ENCODE measurements at places on chromosomes 5 and 9. TPM values are rescaled to one million over a fixed set of nuclear protein-coding genes. Genes with fewer than 3 reads are reported as not detected.

DNA sequence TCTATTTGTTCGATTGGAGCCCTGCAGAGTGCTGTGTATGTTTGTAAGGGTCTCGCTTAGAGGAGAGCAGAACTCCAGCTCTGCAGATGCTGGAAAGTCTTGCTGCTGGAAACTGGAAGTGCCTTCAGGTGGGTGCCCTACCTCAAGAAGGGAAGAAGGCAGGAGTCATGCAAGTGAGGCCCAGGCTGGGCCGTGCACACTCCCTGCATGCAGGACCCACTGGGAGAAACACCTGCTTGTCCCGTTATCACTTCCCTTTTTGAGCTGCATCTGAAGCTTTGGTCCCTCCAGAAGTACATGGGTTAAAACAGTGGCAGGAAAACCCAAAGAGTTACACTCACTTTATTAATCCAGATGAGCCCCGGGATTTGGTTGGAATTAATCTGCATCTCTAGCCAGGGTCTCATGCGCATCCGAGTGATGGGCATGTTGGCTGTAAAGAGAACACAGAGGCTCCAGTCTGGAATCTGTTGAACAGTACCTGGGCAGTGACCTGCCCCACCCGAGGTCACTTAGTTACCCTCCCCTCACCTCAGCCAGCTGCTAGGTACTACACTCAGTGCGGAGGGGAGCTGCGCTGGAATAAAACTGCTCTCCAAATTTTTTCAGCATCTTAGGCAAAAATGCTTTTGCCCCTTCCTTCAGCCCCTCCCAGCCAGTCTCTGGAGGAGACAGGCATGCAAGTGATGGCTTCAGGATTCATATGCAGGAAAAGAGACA is 1.4 kb downstream of the IRF1 start:
- H3K4me3 ChIP-seq: peak overlapping the region; percentile 94
- peak; percentile 78 for DNase-seq
- peak overlapping the region; percentile 100 for H3K27ac ChIP-seq

The RLN1 gene
- total RNA-seq: not detected

The MTRR gene
- 66.3 TPM for total RNA-seq

The CSF1R gene
- 285 TPM for total RNA-seq

DNA sequence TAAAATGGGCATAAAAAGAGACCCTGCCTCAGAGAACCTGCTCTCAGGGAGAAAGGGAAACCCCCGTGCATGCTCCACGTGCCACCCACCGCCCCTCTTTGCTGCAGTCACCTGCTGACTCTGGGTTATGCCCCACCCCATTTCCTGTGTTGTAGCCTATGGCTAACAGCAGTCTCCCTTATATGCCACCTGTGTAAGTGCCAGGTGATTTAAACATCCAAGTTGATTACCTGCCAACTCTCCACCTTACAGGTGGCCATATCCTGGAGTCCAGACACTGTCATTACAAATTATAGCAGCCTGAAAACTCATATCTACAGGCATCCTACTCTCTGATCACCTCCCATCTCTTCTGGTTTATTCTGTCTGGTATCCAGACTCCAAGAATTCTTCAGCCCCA is 242.6 kb downstream of the HSPA4 start:
- no peak overlapping the region for H3K27ac ChIP-seq
- H3K27me3 ChIP-seq: no peaks in the 10 kb centered on the region
- no peaks in the 10 kb centered on the region for H3K4me1 ChIP-seq
- no peak overlapping the region for H3K4me3 ChIP-seq

DNA sequence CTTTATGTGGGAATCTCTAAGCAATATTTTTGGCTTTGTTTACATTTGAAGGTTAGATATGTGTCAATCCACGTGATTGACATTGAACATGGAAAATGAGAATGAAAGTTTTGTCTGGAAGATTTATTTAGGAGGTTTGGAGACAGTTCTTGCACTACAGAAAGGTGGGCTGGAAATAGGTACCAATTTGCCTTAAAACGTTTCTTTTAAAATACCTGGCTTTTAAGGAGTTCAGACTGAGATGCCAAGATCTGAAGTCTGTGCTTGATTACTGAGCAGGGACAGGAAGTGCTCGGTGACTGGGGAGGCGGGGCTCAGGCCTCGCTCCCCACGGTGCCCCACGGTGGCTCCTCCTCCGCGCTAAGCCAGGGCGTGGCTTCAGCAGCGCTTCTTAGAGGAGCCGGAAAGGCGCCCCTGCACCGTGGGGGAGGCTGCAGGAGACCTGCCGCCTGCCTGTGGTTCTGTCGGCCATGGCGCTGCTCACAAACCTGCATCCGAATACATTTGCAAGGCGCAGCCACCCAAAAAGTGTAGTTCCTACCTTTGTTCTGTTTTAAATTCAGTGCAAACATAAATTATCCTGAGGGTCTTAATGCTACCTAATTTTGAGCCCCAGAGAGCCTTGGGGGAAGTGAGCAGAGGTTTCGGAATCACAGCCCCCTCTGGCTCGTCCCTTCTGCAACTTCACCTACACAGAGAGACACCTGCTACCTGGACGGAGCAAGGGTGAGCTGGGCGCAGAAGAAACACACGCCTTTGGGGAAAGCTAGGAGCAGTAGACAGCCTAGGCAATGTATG is 49.2 kb downstream of the USP20 start:
- DNase-seq: peak; percentile 100
- H3K27me3 ChIP-seq: no peaks in the 10 kb centered on the region
- H3K4me1 ChIP-seq: peaks cover 60% of the 10 kb centered on the region
- H3K36me3 ChIP-seq: peaks cover under 1% of the 10 kb centered on the region

GRCh38 chr5:172044631-172045314 is 38.3 kb upstream of the FBXW11 start:
- H3K4me1 ChIP-seq: no peaks in the 10 kb centered on the region
- no peak overlapping the region for H3K27ac ChIP-seq
- DNase-seq: peak; percentile 61
- H3K27me3 ChIP-seq: no peaks in the 10 kb centered on the region
- H3K4me3 ChIP-seq: no peak overlapping the region

The SLC24A2 gene
- total RNA-seq: not detected

GRCh38 chr9:12595400-12595799 is 97.8 kb upstream of the TYRP1 start:
- no peaks in the 10 kb centered on the region for H3K4me1 ChIP-seq
- DNase-seq: no peak
- H3K36me3 ChIP-seq: no peaks in the 10 kb centered on the region

GRCh38 chr5:19044311-19044710 is 943.7 kb downstream of the CDH18 start:
- no peak overlapping the region for H3K4me3 ChIP-seq
- no peak overlapping the region for H3K27ac ChIP-seq
- no peaks in the 10 kb centered on the region for H3K36me3 ChIP-seq
- no peak for DNase-seq
- H3K4me1 ChIP-seq: no peaks in the 10 kb centered on the region

DNA sequence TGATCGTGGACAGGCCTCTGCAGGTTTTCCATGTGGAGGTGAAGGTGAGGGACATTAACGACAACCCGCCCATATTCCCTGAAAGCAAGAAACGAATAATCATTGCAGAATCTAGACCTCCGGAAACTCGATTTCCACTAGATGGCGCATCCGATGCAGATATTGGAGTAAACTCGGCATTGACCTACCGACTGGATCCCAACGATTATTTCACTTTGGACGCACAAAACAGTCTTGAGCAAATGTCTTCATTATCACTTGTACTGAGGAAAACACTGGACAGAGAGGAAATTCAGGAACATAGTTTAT is 621 bp downstream of the PCDHA13 start:
- H3K4me1 ChIP-seq: no peaks in the 10 kb centered on the region
- H3K27ac ChIP-seq: no peak overlapping the region
- peaks cover 80% of the 10 kb centered on the region for H3K27me3 ChIP-seq
- H3K36me3 ChIP-seq: no peaks in the 10 kb centered on the region

GRCh38 chr9:102594241-102594640 is 400.9 kb upstream of the CYLC2 start:
- no peaks in the 10 kb centered on the region for H3K4me1 ChIP-seq
- no peak overlapping the region for H3K4me3 ChIP-seq
- H3K27ac ChIP-seq: no peak overlapping the region
- no peaks in the 10 kb centered on the region for H3K27me3 ChIP-seq
- no peak for DNase-seq

DNA sequence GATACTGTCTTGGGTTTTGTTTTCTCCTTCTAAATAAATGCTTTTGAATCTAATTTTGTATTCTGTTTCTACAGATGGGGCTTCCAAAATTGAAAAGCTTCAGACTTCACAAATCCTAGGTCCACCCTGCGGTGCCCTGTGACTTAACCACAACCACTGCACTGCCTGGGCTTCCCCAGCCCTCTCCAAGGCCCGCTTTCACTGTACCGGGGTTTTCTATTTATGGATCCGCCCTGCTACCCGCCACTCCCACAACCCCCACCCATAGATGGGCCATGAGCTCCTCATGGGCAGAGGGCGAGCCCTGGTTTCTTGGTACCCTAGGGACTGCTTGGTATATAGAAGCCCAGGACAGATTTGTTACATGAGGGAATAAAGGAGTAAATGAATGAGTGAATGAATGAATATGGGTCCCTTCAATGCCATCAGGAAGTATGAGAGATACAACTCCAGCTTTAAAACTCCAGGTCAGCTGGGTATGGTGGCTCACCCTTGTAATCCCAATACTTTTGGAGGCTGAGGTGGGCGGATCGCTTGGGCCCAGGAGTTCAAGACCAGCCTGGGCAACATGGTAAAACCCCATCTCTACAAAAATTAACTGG is 39.8 kb upstream of the NEK6 start:
- H3K27me3 ChIP-seq: no peaks in the 10 kb centered on the region
- no peaks in the 10 kb centered on the region for H3K36me3 ChIP-seq
- peak; percentile 82 for DNase-seq
- H3K27ac ChIP-seq: peak overlapping the region; percentile 69
- no peak overlapping the region for H3K4me3 ChIP-seq
- peaks cover 100% of the 10 kb centered on the region for H3K4me1 ChIP-seq

The CDH18 gene
- not detected for total RNA-seq

DNA sequence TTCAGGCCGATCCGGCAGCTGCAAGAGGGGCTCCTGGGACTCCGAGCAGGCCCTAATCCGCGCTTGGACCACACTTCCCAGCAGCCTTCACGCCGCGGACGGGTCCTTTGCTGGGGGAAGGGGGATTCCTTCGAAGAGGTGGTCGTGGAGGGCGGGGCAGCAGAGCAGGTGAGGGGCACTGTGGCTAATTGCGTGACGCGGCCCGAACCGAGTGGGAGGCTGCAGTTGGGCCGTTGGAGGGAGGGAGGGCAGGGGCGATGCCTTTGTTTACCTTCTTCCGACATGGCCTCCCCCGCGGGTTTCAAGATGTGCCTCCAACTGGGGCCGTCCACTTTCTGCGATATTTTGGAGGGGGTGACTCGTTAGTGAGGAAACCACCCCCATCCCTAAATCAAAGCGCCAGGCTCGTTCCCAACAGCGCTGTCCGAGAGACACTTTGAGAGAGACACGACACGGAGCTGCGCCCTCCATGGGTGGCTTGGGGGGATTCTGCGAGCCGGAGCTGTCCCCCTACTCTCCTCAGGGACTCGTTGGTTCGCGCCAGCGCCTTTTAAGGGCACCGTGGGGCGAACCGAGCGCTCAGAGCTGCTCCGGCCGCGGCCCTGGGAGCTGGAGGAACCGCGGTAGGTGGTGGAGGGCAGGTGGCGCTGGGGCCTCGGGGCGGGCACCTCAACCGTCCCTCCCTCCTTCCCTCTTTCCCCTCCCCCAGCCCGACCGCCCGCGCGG is at the start of gene FAM53C:
FAM53C (plus strand) TSS at position 582 of the 726 bp plus-strand sequence. CDS start 3,070 bp downstream, outside the sequence.
- H3K36me3 ChIP-seq: peaks cover 6% of the 10 kb centered on the region
- H3K4me3 ChIP-seq: peak within 1 kb of the TSS; percentile 92
- H3K27ac ChIP-seq: peak within 1 kb of the TSS; percentile 98
- peaks cover 29% of the 10 kb centered on the region for H3K4me1 ChIP-seq

DNA sequence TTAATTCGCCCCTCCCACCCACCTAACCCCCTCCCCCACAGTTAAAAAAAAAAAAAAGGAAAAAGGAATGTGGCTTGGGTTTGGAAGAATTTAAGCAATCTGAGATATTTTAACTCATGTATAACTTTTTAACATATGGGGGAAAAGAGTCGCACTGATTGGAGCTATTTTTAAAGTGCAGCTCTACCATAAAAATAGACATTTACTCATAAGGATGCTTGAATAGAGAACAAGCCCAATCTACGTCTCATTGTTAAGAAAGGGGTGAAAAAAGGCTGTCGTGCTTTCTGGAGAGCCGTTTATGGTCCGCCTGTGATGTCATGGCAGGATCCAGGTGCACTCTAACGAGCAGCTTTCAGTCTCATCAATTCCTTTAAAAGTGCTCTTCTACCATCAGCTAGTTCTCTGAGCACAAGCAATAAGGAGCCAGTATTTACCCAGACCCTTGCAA is 142.4 kb downstream of the ELAVL2 start:
- H3K4me1 ChIP-seq: no peaks in the 10 kb centered on the region
- no peaks in the 10 kb centered on the region for H3K27me3 ChIP-seq
- no peak overlapping the region for H3K4me3 ChIP-seq
- no peak for DNase-seq
- no peak overlapping the region for H3K27ac ChIP-seq

- no peaks in the 10 kb centered on the region for H3K36me3 ChIP-seq
- no peak for DNase-seq
- no peak overlapping the region for H3K4me3 ChIP-seq
Observed at GRCh38 chr9:109574061-109574882, 76.2 kb upstream of the PTPN3 start.

The OBP2B gene
- total RNA-seq: 0.95 TPM

All from spleen (tissue), 13 donors.